Activated naive CD8-positive, alpha-beta T cell treated with anti-CD3 and anti-CD28 coated beads, Interleukin-2, amount 50 U/mL, for 16 hours (primary cell): ENCODE measurements at places on chromosomes 5 and 9.

DNA sequence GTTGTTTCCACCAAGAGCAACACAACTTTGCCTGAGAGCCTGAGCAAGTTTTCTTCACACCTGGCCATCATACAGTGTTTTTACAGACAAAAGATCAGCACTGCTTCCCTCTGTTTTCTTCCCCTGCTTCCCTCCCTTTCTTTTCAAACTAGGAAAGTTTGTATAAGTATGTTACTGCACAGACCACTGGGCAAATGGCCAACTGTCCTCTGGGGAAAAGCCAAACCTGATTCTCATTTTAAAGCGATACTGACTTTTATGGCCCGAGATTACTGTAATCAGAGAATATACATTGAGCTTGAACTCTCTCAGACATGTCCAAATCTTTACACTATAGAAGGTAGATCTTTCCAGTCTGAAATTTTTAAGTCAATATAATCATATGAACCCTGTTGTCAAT lies 415.0 kb downstream of the NFIB start:
- no peak for DNase-seq

DNA sequence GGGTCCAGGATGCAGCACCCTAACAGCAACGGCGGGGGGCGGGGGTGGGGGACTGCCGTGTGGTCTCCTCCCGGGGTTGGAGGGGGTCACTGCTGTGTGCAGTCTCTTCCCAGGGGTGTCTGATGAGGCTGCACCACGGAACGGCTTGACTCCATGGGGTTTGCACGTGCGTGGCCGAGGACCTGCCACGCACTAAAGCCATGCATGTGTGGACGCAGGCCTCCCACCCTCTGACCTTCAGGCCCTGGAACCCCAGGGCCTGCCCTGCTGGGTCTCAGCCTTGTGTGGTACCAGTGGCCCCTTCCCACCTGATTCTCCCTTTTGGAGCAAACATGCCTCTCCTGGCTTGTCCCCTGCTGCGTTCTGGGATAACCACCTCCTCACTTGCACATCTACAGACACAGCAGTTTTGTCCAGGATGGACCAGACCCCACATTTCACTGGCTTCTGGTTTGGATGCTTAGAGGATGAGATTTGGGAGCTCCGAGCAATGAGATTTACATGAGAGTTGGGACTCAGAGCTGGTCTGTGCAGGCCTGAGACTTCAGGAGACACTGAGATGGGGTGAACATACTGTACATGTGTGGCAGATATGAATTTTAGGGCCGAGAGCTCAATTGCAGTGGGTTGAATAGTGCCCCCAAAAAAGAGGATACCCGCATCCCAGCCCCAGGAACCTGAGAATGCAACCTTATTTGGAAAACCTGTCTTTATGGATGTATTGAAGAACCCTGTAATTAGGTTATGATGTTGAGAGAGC lies 45.8 kb downstream of the SLC12A7 start:
- DNase-seq: no peak

DNA sequence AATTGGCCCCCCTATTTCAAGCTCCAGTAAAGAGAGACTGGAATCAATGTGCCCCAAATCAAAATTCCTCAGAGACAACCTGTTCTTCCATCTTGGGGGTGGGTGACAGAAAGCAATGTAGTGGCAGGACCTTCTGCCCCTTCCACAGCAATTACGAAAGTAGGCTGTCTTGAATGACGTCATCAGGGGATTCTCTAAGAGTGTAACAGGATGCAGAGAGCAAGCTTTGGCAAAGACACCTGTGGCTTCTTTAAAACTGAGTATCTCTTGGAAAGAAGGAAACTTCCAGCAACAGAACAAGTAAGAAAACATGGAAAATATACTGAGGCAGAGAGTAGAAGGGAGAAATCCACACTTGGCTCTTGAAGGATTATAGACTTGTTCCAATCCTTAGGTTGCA lies 247.6 kb upstream of the PDE4D start:
- DNase-seq: no peak

GRCh38 chr5:142366007-142366406 lies 41.2 kb upstream of the SPRY4 start:
- no peak for DNase-seq

- DNase-seq: no peak
Observed at GRCh38 chr9:76691517-76692313, 72.5 kb upstream of the PCA3 start.

DNA sequence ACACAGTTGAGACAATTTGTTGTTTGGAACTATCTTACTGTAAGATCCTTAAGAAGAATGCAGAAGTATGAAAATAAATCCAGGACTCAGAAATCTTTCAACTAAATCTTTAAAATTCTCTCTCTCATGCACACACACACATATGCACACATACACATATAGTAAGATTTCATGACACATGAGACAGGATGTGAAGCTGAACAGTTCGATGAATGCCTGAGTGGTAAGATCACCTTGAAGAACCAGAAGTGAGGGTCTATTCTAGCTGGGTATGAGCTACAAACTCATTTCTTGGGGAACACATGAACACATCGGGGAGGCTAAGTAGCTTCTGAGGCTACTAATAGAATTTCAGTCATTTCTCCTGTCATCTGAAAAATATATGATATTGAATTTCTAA lies 153.6 kb downstream of the TMC1 start:
- DNase-seq: no peak

DNA sequence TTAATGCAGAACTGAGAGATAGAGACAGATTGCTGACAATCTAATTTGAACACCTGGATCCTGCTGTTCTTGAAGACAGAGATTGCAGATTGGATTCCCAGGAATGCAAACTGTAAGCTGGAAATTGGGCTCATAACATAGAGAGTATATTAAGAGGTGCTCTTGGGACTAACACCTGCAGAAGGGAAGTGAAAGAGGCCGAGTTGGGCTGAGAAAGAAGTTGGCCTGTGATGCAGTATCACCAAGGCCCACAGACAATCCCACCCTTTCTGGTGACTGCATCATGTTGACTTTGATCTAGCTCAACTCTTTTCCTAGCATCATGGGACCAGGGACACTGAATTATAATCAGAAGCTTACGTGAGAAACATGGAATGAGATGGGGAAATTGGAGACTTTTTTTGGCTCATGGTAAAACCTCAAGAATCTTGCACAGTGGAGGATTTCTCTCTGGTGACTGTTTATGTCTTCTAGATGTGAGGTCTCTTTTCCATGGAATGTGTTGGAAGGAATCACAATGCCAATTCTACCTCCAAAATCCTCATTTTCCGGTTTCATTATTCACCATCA lies 36.5 kb upstream of the NUDT12 start:
- no peak for DNase-seq

DNA sequence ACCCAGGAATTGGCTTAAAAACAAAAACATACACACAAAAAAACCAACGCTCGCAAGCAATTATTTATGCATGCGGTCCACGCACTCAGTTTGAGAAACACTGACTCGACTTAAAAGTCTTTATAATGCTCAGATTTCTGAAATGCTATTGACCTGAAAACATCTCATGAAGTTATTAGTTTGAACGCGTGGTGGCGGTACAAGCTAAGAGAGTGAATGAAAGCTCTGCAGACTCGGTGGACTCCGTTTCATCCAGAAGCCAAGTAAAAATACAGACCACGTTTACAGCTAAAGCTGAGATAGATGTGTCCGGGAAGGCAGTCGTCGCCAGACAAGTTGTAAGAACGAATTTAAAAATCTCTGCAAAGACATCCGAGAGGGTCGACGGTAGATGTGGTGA lies at the start of gene PCDHB6:
Gene PCDHB6 (plus strand): TSS at position 246 of the 400 bp plus-strand sequence. CDS start 201 bp downstream, outside the sequence.
- DNase-seq: no peak

DNA sequence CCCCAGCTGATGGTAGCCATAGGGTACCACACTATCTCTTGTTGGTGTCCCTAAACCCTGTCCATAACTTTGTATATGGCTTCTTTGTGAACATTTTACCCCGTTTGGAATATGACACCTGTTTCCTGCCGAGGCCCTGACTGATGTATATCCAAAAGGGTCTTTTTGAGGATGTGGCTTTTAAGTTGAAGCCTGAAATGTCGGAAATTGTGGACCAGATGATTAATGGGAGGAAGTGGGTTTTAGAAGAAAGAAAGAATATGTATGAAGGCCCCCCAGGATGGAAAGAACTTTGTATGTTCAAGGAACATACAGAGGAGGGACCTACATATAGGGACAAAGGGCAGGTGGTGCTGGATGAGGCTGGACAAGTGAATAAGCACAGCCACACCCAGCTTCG lies 16.7 kb upstream of the TNFSF8 start:
- DNase-seq: no peak

DNA sequence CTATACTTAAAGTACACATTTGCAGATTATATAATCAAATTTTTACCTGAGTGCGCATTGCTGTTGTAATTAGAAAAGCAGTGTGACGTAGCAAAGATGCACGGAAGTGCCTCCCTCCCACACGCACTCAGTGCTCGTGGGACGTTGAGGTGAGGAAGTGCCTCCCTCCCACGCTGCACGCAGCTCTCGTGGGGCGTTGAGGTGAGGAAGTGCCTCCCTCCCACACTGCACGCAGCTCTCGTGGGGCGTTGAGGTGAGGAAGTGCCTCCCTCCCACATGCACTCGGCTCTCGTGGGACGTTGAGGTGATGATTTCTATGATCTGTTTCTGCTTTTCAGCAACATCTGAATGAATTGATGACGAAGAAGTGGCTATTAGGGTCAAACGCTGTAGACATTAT lies 21.0 kb downstream of the EXOC3 start:
- peak; percentile 47 for DNase-seq

GRCh38 chr9:70011366-70011765 lies 32.3 kb upstream of the MAMDC2 start:
- DNase-seq: no peak

GRCh38 chr5:62701036-62701435 lies 122.4 kb downstream of the LRRC70 start:
- no peak for DNase-seq

DNA sequence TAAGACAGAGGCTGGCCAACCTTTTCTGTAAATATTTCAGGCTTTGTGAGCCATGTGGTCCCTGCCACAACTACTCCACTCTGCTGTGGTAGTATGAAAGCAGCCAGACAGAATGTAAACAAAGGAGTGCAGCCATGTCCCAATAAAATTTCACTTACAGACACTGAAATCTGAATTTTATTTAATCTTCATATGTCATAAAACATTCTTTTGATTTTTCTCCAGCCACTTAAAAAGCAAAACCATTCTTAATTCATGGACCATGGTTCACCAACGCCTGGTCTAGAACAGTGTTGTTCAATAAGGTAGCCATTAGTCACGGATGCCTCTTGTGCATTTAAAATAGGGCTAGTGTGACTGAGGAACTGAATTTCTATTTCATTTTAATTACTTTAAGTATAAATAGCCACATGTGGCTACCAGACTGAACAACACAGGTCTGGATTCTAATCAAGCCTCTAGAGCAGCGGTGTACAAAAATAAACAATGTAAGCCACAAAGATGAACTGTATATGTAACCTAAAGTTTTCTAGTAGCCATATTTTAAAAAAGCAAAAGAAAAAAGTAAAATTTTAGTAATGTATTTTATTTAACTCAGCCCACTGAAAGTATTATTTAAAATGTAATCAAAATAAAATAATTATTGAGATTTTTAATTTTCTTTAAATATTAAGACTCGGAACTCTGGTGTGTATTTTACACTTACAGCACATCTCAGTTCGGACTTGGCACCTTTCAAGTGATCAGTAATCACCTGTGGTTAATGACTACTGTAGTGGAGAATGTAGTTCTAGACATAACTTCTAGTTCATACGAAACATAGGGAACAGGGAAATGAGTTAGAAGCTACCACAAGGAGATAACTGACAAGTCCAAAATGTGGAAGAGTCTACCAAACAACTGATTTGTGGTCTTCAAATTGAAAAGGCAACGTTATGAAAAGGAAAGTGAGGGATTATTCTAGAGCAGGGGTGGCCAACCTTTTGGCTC lies 14.3 kb downstream of the GEMIN5 start:
- DNase-seq: no peak
